LHCN-M2 (cell line): ENCODE measurements at places on chromosomes 3 and 15. TPM values are rescaled to one million over a fixed set of nuclear protein-coding genes. Genes with fewer than 3 reads are reported as not detected.
A peak's percentile ranks its signal among the peaks of the same experiment; 100 is the strongest.

DNA sequence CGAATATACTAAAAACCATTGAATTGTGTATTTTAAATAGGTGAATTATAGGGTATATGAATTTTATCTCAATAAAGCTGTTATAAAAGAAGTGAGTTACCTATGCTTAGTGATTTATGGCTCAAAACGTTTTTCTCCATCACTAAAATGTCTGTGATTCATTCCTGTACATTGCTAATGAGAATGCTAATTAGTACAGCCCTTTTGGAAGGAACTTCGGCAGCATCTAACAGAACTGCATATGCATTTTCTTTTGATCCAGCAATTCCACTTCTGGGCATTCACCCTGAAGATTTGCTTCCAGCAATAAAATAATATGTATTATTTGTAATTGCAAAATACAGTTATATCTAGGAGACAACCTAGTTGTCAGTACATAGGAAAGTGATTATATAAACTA, 53.6 kb downstream of the TCF12 start:
- no peak for DNase-seq

GRCh38 chr15:100694381-100695021, 92.1 kb downstream of the ASB7 start:
- DNase-seq, result no peak

- no peak for DNase-seq
These were observed 789 bp upstream of the SEC61A1 start for GRCh38 chr3:128051459-128051836.

DNA sequence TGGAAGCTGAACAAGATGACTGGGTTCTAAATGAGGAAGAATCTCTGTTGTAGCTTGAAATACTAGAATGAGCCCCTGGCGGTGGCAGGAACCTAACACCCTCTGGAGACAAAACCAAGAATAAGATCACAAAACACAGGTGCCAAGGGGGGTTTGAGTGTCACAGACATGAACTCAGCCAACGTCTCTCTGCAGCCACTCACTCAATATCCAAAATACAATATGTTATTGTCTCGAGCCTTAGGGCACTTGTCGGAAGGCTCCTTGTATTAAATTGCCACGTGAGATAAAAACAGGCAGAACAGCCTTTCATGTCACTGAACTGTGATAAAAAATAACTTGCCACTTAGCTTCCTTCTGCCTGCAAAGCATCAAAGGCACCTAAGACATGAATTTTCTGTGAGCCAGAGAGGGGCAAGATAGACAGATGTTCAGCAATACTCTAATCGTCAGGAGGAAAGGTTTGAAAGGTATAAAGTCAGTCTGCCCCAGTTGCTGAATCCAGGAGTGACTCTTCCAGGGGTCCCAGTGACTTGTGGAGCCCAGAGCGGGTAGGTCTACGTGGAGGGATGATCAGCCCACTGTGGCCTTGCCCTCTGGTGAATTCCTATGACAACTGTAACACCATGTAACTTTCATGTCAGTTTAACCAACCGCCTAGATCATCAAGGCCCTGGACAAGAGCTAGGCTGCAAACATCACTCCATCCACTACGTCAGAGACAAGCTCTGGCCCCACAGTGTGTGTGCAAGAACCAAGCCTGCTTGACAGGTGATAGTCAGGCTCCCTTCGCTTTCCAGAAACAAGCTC, 165.2 kb downstream of the OSBPL10 start:
- no peak for DNase-seq

GRCh38 chr3:169128579-169128978, 534.9 kb downstream of the MECOM start:
- peak; percentile 10 for DNase-seq

GRCh38 chr3:42582474-42583070, 805 bp upstream of the SEC22C start:
- no peak for DNase-seq

DNA sequence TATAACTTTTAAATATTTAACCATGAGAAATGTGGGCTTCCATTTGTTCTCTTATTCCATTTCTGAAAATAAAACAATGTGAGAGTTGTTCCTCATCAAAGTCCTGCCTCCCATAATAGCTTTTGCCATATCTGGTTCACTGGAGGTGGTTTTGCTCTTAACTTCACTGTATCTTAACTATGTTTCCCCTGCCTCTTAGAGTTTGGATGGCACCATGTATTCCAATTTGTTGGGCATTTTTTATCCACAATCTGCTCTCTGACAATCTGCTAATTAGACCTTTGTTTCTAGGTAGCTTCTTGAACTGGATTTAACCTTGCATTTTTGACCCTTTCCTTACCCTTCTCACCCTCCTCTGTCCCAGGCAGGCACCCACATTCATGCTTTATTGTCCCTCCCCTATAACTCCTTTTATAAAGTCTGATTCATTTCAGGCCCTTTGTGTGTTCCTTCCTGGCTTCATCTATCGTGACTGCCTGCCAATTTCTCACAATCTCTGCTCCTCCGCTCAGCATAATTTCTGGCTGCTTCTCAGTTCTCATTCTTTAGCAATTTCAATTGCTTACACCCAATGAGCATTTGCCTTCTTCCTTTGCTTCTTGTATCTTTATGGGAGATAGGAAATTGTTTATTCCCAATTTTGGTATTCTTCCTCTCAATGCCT, 144.2 kb upstream of the ARHGEF26 start:
- no peak for DNase-seq

- no peak for DNase-seq
These were observed 49.4 kb upstream of the ATP2B2 start for GRCh38 chr3:10554746-10555145.

- no peak for DNase-seq
These were observed 8.5 kb downstream of the SEMA4B start for GRCh38 chr15:90209591-90209990.

- peak; percentile 85 for DNase-seq
These were observed 221.6 kb upstream of the NR2E3 start for GRCh38 chr15:71588746-71589145.

GRCh38 chr15:100725121-100726069, 123.0 kb downstream of the ASB7 start:
- peak; percentile 91 for DNase-seq

GRCh38 chr3:45566951-45567411, 27.6 kb upstream of the LIMD1 start:
- no peak for DNase-seq

DNA sequence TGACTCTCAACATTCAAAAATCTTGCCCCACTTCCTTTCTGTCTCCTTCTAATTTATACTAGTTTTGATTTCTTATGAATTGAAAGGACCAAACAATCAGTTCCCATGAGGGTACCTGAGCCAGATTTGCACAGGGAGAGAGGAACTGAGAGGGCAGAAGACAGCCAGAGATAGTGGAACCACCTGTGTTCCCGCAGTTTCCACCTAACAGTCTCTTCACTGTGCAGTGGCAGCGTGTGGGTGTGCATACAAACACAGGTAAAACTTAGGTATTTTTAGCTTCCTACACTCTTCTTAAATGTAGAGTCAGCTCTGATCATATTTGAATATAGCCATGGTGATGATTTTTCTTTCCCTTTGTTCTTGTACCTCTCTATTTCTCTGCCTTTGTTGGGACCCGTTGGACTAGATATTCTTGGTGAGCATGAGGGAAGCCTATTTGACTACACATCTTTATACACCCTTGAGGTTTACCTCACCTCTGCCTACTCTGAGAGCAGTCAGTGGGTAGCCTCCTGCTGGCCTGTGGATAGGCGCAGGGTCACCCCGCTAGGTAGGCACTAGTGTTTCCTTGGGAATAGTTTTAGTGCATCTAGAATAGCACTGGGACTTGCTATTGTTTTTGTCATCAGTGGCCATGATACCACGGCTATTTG, 58.8 kb downstream of the MAP3K13 start:
- DNase-seq, result no peak

- DNase-seq, result peak; percentile 88
These were observed 19.9 kb upstream of the ALPK3 start for GRCh38 chr15:84797212-84797611.

- no peak for DNase-seq
These were observed 30.3 kb upstream of the SPESP1 start for GRCh38 chr15:68900027-68900426.

The LSAMP gene
- under 0.01 TPM in 1 of 2 replicates, not detected in the other for total RNA-seq

The ABHD17C gene
- total RNA-seq, result 2.0 and 3.4 TPM in 2 replicates

The ITGA11 gene
- total RNA-seq, result 14.6 and 22.0 TPM in 2 replicates

The FHIT gene
- 0.32 and 0.34 TPM in 2 replicates for total RNA-seq

The SPPL2A gene
- 160 and 245 TPM in 2 replicates for total RNA-seq

The BNC1 gene
- 11.5 and 13.8 TPM in 2 replicates for total RNA-seq

The CCR1 gene
- total RNA-seq, result 0.19 and 0.46 TPM in 2 replicates

The KBTBD12 gene
- total RNA-seq, result not detected in 2 replicates
